ENCODE measurements at places on chromosomes 4 and X. TPM values are rescaled to one million over a fixed set of nuclear protein-coding genes. Genes with fewer than 3 reads are reported as not detected.
A peak's percentile ranks its signal among the peaks of the same experiment; 100 is the strongest.

The TASL gene
- total RNA-seq: not detected

The MUC7 gene
- not detected for total RNA-seq

The CASP3 gene
- total RNA-seq: 27.4 TPM

The HPF1 gene
- total RNA-seq: 18.5 TPM

The STARD8 gene
- total RNA-seq: 0.37 TPM

The CLDN34 gene
- total RNA-seq: not detected

The MTNR1A gene
- total RNA-seq: 0.44 TPM

The CT45A3 gene
- not detected for total RNA-seq

The ERAS gene
- total RNA-seq: not detected

The FOXR2 gene
- total RNA-seq: not detected

The CLDN22 gene
- not detected for total RNA-seq

The SSX2B gene
- total RNA-seq: not detected

The DSPP gene
- total RNA-seq: not detected

The PLK4 gene
- 3.1 TPM for total RNA-seq

The MAOA gene
- 3.4 TPM for total RNA-seq

DNA sequence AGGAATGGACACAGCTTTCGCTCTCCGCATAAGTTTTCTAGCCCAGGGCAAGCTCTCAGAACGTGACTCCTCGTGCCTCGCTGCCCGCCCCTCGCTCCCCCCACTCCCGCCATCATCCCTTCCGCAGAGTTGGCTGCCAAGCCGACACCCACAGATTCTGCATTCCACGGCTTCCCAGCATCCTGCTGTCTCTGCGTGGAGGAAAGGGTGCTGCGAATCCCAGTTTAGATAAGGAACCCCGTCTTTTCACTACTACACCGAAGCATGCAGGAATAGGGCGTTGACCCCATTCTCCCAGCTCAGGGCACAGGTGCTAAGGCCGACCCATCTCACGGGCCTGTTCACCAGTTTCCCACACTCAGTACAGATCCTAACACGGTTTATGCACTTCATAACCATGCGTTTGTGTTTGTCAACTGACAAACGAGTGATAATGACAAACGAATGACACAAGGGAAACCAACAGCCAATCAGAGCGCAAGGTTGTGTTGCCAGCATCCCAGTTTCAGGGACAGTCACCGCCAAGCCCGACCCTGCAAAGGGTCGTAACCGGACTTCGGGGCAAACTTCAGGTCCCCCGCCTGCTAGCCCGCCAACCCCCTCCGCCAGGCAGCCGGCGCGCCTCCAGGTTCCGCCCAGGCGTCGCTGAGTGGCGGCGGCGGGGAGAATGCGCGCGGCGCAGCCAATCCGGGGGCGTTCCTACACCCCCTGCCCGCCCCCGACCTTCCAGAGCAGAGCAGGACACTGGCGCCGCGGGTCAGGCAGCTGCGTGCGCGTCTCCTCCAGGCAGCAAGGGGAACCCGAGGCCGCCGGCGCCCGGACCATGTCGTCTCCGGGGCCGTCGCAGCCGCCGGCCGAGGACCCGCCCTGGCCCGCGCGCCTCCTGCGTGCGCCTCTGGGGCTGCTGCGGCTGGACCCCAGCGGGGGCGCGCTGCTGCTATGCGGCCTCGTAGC, at the start of gene CYP2U1:
Gene CYP2U1, plus strand, starts transcription at position 729 of the 954 bp plus-strand sequence. Its CDS starts 95 bp downstream, at position 824.
- DNase-seq: peak; percentile 91

GRCh38 chr4:40305328-40306170, 29.6 kb upstream of the CHRNA9 start:
- no peak for DNase-seq

DNA sequence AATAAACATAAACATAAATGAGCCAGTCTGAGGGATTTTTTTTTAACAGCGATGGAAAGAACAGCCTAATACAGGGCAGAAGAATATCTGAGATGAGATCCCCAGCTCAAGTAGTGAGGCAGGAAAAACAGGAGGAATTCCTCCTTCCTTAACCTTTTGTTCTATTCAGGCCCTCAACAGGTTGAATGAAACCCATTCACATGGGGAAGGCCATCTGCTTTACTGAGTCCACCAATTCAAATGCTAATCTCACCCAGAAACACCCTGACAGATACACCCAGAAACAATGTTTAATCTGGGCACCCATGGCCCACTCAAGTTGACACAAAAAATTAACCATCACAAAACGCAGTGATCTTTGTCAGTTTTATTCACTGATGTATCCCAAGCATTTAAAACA, 45.5 kb downstream of the SMIM31 start:
- DNase-seq: no peak

- DNase-seq: no peak
Measured at GRCh38 chr4:52655506-52655905, 3.6 kb downstream of the USP46 start.

- no peak for DNase-seq
Measured at GRCh38 chrX:37677243-37677642, 8.3 kb upstream of the XK start.

GRCh38 chrX:20431486-20431885, 164.8 kb upstream of the RPS6KA3 start:
- no peak for DNase-seq

GRCh38 chr4:30126351-30126750, 593.8 kb upstream of the PCDH7 start:
- no peak for DNase-seq

DNA sequence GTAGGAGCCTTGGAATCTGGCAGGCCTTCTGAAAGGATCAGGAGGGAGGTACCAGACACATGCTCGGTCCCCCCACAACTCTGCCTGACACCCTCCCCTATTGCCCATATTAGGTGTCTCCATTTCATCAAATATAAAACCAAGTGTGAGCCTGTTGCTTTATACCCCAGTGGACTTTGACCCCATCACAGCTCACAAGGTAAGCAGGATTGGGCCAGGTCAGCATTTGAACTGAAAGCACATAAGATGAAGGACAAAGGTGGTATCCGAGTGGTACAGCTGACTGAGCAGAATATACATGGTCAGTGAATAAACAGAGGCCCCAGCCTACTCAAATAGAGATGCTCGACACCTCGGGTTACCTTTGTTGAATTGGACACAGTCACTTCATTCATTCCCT, 20.0 kb downstream of the SLC25A43 start:
- DNase-seq: no peak

DNA sequence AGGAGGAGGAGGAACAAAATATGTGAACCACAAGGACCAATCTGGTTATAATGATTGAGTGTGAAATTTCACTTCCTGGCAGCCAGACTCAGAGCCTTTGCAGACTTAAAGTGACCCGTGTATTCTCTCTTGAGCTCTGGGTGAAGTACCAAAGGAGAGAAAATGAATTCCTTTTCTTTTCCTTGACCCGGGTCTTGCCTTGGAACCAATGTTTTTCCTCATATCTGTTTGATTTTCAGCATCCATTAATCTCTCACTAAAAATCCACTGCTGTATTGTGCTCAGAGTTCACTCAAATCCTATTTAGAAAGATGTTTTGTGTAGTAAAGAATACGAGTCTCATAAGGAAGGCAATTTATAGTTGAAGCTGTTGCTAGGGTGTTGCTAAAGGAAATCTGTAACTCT, 78.3 kb upstream of the C1QTNF7 start:
- no peak for DNase-seq

GRCh38 chr4:167399201-167399600, 164.9 kb upstream of the SPOCK3 start:
- DNase-seq: no peak

DNA sequence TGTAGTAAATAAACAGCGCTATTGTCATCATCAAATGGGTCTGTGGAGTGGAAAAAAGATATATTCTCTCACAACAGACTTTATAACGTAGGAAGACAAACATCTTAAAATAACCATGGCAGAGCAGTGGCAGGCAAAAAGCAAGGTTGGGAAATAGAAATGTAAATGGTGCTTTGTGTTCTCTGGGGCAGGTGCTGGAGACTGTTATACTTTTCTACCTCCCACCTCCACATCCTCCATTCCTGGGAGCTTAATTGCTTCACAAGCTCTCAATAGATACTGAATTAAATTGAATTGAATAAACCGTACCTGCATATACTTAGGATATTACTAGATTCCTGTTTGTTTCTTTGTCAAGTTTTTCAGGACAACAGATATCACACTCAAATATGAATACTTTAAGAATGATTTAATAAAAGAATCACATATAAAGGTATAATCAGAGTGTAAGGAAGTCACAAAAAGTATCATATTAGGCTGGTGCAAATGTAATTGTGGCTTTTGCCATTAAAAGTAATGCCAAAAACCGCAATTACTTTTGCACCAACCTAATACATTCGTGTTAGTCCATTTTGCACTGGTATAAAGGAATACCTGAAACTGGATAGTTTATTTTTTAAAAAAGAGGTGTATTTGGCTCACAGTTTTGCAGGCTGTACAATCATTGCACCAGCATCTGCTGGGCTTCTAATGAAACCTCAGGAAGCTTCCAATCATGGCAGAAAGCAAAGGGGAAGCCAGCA, 367.3 kb downstream of the GRIA2 start:
- no peak for DNase-seq

- no peak for DNase-seq
Measured at GRCh38 chr4:90128961-90129495, 1.8 kb downstream of the CCSER1 start.

- no peak for DNase-seq
Measured at GRCh38 chrX:97314345-97314744, 430.6 kb downstream of the RPA4 start.

DNA sequence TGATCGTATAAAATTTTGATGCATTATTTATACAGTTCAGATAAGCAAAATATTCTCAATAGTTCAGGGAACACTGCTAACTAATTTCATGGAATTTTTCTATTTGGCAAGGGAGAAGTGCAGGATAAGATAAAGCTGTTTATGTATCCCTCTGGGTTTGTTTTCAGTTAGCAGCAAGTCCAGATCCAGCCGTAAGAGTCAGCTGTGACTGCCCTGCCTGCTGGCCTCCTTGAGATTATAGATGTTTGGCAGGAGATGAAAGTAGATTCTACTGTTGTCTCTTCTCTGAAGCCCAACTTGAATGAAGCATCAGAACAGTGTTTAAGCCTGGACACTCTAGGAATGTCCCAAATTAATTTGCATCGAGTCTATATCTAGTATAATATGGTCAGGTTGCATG, 29.5 kb downstream of the ANTXR2 start:
- DNase-seq: no peak

GRCh38 chr4:931194-931959, 739 bp downstream of the GAK start:
- peak; percentile 81 for DNase-seq

DNA sequence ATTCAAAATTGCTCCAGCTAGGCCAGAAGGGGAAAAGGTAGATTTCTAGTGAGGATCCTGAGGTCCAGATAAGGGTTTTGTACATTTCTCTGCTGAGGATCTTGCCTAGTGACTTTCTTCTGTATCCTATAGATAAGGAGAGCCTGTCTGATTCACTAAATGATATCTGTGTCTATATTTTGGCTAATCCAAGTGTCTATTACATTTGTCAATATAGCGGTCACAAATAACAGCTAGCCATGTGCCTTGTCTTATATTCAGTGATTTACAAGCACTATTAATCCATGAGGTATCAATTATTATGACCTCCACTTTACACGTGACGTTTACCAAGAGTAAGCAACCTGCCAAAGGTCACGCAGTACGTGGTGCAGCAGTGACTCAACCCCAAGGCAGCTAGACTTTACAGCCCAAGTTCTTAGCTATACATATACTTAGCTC, 41.6 kb downstream of the TMEM165 start:
- no peak for DNase-seq

GRCh38 chr4:8399298-8399697, 41.2 kb downstream of the ACOX3 start:
- peak; percentile 74 for DNase-seq

DNA sequence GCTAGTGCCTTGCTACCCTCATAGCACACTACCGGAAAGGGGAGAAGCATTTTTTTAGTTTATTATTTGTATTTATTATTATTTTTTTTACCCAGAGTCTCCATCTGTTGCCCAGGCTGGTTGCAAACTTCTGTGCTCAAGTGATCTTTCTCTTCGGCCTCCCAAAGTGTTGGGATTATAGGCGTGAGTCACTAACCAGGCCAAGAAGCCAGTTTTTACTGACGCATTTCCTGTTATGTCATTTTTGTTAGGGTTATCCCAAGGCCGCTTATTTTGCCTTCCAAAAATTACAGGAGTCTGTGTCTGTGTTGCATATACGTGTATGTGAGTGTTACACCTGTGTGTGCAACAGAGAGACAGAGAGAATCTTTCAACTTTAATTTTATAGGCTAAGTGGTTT, 404.5 kb downstream of the GBA3 start:
- DNase-seq: no peak

DNA sequence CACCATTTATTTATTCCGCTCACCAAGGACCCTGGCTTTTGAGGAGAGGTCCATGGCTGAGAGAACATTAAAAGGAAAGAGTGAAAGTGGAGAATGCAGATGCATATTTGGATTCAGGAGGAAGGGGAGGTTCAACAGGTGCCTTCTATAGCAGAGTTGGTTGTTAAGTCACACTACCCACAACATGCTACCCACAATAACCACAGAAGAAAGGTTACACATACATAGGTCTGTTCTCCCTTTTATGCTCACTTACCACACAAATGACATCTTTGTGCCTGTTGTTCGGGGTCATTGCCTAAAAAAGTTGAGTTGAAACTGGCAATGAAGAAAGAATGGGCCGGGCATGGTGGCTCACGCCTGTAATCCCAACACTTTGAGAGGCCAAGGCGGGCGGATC, 587.4 kb downstream of the RPA4 start:
- no peak for DNase-seq

DNA sequence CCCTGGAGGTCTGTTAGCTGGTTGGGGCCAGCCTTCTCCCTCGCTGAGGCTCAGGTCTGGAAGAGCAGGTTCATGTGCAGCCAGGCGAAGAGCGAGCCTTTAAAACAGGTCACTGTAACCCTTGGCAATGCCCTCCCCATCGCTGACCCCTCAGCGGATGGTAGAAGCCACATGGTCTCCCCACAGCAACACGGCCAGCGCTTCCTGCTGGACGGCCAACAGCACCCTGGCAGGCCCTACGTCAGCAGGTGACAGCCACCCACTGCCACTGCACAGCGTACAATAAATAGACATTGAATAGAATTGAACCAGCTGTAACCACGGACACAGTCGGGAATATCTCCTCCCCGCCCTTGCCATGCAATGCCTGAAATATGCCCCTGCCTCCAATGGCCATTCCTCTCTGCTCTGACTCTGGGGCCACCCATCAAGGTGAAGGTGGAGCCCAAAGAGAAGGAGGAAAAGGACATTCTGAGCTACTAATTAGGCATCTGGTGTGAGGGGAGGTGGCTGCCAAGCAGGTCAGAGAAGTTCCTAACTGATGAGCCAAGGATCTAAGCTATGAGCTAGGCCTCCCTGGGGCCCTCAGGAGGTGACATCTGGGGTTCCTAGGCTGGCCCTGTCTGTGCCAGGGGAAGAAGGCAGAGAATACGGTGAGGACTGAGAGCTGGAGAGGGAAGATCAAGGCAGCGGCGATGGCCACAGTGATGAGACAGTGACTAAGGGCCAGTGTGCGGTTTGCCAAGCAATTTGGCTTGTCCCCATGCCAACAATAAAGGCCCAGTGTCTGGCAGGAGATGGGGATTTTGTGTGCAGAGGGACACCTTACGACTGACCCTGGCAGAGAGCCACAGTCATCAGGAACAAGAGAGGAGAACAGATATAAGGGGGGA, 202.3 kb downstream of the BCOR start:
- no peak for DNase-seq

- DNase-seq: no peak
Measured at GRCh38 chr4:80540785-80541469, 205.4 kb downstream of the CFAP299 start.

Measured in chondrocyte (in vitro differentiated cells).